Lung microvascular endothelial cell (primary cell): ENCODE measurements at places on chromosomes 16 and 17. TPM values are rescaled to one million over a fixed set of nuclear protein-coding genes. Genes with fewer than 3 reads are reported as not detected.
A peak's percentile ranks its signal among the peaks of the same experiment; 100 is the strongest.

DNA sequence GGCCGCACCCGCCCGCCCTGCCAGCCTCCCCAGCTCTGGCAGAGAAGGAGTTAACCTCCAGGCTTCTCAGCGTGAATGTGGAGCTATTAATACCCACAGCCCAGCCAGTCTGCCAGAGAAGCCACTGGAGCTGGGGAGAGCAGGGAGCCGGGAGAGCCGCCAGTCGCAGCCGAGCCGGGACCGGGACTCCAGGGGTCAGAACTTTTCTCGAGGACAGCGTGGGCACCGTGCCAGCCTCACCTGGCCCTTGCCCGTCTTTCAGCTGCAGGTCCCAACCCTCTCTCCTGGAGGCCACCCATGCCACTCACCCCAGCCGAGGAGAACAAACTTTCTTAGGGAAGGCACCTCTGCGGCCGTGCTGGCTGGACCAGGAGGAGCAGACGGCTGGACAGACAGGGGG is 33.8 kb upstream of the SBK1 start:
- DNase-seq = no peak

DNA sequence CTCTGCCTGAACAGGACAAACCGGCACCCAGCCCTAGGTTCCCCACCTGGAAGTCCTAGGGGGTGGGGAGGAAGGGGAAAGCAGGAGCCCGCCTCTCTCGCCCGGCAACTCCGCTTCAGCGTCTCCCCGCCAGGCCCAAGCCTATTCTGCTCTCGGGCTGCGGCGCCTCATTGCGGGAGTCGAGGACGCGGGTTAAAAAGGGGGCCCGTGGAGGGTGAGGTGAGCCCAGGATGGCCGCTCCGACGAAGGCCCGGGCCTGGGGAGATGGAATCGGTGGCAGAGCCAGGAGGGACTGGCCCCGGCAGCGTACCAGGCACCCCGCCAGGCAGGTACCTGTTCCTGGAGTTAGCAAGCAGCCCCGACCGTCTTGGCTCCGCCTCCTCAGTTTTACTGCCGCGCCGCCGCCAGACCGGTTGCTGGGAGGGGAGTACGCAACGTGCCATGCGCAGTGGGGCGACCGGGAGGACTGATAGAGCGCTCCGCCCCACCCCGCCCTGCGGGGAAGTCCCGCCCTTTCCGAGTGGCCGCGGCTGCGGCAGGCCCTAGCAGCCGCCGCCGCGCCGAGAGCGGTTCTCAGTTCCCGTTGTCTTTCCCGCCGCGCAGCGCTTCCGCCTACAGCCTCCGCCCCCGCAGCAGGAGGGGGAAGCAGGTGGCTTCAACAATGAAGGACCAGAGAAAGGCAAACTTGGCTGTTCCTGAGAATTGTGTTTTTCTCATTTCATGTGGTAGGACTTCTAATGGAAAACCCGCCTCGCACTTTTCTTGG is at the start of gene STRADA:
TSS of gene STRADA (minus strand) at position 392 of the 766 bp plus-strand sequence. CDS start 13,430 bp downstream, outside the sequence.
- DNase-seq = peak; percentile 97

- DNase-seq = no peak
Measured at GRCh38 chr16:49806446-49806845, 49.5 kb downstream of the ZNF423 start.

- no peak for DNase-seq
Measured at GRCh38 chr16:55126456-55126855, 195.8 kb downstream of the IRX5 start.

YBX2 gene
- under 0.01 TPM in 2 replicates for total RNA-seq
